ENCODE measurements at places on chromosomes 16 and 17.

- DNase-seq: no peak
Observed at GRCh38 chr16:89355686-89356085, 134.7 kb downstream of the ANKRD11 start.

GRCh38 chr17:73759734-73760438, 115.6 kb upstream of the SDK2 start:
- no peak for DNase-seq

- DNase-seq: no peak
Observed at GRCh38 chr16:56994311-56994710, 5.0 kb downstream of the NLRC5 start.

DNA sequence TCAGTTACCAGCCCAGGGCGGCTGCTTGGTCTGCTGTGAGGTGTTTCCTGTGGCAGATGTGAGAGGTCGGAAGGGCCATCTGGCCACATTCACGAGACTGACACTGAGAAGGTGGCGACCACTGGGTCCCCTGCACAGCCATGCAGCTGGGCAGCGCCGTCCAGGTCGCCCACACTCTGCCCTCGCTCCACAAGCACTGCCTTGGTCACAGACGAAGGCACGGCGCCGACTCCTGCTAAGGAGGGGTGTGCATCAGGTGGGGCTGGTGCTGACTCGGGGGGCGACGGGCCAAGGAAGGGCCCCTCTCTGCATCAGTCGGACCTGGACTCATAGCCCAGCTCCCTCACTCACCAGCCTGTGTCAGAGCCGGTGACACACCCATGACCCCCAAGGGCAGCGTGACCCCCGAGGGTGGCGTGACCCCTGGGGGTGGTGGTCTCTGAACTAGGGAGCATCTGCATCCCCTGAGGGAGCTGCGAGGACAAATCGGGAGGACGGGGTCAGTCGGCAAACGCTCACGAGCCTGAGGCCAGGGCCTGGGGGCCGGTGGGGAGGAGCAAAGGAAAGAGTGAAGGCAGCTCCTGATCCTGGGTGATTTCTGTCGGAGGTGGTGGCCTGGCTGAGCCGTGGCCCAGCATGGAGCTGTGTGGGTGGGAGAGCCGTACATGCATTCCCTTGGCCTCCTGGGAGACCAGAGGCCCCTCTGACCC, 30.4 kb downstream of the NME3 start:
- DNase-seq: no peak

DNA sequence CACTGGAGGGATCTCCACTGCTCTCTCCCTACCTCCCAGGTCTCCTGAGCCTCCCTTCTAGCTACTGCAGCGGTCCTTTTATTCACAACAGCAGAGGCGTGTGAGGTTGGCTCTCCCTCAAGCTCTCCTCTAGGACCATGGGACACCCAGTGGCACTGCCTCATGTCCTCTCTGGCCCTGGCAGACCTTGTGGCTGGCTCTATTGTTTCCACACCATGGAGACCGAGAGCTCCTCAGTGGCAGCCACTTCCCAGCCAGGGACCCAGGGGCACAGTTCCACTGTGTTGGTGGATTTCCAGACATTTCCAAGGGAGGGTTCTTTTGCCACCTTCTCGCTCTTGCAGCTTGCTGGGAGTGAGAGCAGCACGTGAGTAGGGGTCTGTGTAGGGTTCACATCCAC, 204.9 kb downstream of the AXIN2 start:
- DNase-seq: no peak

GRCh38 chr16:565419-566330, 1.1 kb upstream of the NHLRC4 start:
- DNase-seq: no peak

- no peak for DNase-seq
Observed at GRCh38 chr17:49180998-49181635, 29.3 kb downstream of the GNGT2 start.

- no peak for DNase-seq
Observed at GRCh38 chr17:35890774-35891155, 10.6 kb upstream of the CCL5 start.

DNA sequence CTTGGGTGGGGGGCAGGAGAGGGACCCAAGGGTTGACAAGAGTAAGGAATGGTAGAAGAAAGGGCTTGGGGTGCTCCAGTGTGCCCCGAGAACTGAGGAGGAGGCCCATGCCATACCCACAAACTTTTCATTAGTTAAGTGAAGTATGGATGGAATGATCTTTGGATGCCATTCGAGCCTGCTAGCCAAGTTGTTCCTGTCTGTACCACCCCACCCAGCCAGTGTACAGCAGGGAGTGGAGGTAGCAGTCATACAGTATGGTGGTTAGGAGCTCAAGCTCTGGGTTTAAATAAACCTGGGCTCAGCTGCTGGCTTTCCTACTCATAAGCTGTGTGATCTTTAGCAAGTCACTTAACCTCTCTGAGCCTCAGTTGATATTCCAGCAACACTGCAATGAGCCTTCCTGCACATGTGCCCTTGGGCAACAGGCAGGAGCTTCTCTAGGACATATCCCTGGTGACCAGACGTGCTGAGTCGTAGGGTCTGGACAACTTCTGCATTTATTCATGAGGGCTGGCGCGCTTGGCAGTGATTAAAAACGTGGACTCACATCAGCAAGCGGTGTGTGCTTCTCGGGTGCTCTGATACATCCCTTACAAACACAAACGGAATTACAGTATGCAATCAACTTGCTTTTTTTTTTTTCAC, 22.9 kb downstream of the ITPRIPL2 start:
- no peak for DNase-seq

- DNase-seq: no peak
Observed at GRCh38 chr17:81523402-81524038, 4.7 kb upstream of the FSCN2 start.

- DNase-seq: no peak
Observed at GRCh38 chr17:19369846-19370492, 7.4 kb upstream of the B9D1 start.

DNA sequence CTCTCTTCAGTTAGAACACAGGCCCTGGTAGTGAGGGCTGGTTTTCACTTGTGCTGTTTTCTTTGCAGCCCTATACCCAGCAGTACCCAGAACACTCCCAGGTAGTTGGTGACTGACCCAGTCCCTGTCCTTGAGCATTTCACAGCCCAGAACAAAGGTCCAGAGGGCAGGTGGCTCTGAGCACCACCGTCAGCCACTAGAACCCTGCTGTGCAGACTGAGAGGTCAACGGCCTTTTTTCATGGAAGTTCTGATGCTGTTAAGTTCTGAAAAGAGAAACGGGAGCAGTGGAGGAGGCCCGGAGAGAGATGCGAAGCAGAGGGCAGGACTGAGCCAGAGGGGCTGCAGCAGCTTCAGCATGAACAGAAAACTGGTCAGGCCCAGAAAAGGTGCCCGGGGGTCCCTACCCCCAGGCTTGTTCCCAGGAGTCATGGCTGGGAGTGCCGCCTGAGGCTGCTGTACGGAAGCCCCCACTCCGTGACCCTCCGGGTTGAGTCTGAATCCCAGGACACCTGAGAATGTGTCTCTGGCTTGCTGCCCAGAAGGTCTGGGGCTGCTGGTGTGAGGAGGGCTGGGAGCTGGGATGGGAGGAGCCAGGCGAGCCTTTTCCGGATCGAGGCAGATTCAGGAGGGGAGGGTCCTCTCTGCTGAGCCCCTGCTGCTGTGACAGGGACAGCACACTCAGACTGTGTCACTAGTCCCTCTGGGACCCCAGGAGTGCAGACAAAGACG, 8.7 kb downstream of the ZNF276 start:
- DNase-seq: no peak

DNA sequence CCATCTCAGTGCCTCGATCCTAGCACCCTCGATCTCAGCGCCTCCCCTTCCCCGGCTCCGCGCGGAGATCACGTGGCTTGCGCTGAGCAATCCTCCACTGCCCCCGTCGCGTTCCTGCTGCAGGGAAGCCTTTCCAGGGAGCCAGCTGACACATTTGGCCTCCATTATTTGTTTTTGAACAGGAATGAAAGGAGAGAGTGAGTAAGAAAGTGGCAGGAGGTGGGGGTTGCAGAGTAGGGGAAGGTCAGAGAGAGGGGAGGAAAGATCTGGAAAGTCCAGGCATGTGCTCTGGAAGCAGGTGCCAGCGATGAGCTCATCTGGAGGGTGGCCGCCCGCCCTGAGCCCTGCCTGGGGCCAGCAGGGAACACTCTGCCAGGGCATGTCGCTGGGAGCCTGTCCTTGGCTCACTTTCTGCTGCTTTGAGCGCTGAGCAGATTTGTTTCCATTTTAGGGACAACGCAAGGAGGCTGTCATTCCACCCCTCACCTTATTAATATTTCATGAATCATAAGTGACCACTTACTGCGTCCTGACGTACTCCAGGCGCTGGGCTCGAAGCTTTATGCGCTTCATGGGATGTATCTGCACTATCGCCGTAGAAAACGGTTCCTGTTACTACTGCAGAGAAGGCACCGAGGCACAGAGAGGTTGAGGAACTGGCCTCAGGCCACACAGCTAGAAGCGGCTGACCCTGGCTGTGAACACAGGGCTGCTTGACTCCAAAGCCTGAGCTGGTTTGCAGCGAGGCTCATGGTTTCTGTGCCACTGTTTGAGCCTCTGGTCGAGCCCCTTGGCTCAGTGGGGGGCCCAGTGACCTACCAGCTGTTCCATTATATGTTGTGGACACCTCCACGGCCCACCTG, 283.1 kb downstream of the SEC14L1 start:
- DNase-seq: no peak

GRCh38 chr16:86239381-86239780, 270.9 kb upstream of the FOXF1 start:
- no peak for DNase-seq

DNA sequence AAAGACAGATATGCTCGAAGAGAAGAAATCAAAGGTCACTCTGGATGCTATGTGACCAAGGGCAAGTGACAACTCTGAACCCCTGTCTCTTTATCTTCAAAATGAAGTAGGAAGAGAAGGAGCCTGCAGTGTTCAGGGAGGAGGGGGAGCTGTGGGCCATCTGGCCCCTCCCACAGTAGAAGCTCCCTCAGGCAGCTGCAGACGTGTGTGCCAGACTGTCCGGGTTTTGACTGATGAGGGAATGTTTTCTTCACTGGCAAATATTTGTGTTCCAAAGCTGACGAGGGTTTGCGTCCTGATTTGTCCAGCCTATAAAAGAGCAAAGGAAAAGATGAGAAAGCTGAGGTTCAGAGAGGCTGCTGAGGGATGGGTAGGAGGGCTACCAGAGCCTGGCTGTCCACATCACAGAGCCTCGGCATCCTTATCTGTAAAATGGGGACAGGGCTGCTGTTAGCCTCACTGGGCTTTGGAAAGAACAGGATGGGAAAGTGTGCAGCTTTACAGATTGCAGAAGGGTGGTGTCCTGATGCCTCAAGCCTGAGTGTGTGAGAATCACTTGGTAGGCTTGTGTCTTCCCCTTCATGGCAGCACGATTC, 1.8 kb upstream of the GINS2 start:
- DNase-seq: no peak

- DNase-seq: no peak
Observed at GRCh38 chr17:18967916-18968315, 16.0 kb downstream of the SLC5A10 start.

GRCh38 chr17:4344926-4345325, 21.5 kb downstream of the UBE2G1 start:
- no peak for DNase-seq

- DNase-seq: no peak
Observed at GRCh38 chr17:3802461-3803307, 1.7 kb upstream of the ITGAE start.

DNA sequence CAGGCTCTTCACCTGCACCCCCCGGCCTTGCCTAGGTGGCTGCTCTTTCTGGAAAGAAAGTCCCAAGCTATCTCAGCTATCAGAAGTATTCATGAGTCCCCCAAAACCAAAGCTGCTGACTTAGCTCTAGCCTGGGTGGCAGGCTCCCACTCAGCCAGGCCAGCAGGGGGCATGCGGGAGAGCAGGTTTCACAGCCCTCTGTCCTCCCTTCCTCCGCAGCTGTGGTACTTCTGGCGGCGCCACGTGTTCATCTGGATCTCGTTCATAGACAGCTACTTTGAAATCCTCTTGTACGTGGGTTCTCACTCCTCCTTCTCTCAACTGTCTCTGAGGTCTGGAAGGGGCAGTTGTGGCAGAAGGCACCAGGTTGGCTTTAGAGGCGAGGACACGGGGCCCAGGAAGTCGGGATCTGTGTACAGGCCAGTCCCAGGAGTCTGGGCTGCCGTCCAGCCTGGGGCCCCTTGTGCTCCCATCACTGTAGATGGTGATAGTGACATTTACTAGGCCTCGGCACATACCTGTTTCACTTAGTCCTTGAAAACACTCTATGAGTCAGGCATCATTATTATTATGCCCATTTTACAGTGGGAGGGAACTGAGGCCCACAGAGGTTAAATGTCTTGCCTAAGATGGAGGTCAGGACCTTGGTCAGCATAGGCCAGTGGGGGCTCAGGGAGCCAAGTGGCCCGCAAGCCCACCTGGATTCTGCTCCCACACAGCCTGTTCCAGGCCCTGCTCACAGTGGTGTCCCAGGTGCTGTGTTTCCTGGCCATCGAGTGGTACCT, 12.9 kb downstream of the TRPV2 start:
- DNase-seq: no peak

DNA sequence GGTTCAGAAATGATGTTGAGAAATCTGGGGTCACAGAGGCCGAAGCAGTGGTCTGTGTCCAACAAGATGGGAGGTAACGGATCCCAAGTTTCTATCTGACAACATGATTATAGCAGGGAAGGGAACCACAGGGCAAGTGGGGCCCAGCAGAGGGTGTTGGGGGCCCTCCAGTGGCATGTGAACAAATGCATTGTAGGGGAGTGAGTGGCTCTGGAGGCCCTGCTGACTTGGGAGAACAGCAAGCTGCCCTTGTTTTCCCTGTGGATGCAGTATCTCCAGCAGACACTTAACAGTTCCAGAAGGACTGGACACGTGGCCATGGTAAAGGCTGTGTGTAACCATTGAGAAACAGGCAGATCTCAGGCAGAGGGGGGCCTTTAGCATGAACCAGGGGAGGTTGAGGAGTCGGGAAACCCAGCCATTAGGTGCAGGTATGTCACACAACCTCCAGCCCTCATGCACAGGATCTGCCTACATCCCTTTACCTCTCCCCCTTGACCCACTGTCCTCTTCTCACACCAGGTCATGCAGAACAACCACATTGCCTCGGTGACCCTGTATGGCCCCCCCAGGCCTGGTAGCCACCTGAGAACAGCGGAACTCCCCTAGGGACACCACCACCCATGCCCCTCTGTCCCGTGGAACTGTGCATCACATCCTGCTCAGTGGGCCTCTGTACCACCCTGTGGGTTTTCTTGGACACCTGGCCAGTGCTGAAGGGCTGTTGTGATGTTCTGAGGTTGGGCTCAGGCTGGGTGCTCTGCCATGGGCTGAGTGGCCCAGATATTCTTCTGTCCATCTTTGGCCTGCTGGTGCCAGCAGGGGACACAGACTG, 4.1 kb downstream of the B3GNT9 start:
- no peak for DNase-seq
